Stimulated activated CD8-positive, alpha-beta memory T cell treated with anti-CD3 and anti-CD28 coated beads, Interleukin-2, amount 100 ng/mL, for 48 hours (primary cell): ENCODE measurements at places on chromosomes 4 and X.
A peak's percentile ranks its signal among the peaks of the same experiment; 100 is the strongest.

- no peak for DNase-seq
Observed at GRCh38 chrX:4841216-4841745, 1127.8 kb upstream of the PRKX start.

DNA sequence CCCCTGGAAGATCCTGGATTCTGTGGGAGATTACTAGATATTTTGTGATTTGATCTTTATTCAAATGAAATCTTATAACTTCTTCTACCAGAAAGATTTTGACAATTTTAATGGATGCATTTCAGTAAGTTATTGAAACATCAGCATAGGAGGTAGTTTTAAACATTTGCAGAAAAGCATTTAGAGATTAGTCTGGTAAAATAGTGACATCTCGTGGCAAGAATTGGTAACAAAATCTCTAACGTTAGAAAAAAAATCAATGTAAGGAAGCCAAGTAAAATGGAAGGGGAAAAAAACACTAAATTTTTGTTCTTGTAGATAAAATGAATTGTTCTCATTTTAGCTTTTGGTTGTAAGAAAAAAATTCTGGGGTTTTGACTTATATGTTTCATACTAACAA, 73.3 kb downstream of the TASL start:
- DNase-seq: no peak

GRCh38 chr4:100062921-100063320, 112.8 kb upstream of the H2AZ1 start:
- DNase-seq: no peak

DNA sequence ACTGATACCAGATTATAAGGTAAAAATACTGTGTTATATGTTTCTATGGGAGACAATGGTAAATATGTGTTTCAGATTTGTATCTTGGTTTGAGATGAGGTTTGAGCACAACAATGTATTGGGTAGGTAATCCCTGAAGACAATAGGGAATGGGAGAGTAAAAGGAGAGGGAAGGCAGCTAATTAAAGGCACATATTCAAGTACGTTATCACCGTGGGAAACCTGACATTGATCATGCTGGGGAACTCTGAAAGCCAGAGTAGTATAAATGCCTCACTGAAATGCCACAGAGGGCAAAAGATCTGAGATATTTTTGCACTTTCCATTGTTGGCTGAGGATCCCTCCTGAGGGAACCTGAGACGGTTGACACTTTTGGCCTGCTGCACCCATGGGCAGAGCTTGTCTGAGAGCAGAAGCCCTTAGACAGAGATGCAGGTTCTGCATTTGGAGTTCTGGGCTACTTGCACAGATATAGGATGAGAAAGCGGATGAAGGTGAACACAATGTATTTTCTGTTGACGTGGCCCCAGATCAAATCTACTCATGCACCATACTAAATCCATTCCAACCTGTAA, 506.7 kb downstream of the PCDH18 start:
- DNase-seq: no peak

DNA sequence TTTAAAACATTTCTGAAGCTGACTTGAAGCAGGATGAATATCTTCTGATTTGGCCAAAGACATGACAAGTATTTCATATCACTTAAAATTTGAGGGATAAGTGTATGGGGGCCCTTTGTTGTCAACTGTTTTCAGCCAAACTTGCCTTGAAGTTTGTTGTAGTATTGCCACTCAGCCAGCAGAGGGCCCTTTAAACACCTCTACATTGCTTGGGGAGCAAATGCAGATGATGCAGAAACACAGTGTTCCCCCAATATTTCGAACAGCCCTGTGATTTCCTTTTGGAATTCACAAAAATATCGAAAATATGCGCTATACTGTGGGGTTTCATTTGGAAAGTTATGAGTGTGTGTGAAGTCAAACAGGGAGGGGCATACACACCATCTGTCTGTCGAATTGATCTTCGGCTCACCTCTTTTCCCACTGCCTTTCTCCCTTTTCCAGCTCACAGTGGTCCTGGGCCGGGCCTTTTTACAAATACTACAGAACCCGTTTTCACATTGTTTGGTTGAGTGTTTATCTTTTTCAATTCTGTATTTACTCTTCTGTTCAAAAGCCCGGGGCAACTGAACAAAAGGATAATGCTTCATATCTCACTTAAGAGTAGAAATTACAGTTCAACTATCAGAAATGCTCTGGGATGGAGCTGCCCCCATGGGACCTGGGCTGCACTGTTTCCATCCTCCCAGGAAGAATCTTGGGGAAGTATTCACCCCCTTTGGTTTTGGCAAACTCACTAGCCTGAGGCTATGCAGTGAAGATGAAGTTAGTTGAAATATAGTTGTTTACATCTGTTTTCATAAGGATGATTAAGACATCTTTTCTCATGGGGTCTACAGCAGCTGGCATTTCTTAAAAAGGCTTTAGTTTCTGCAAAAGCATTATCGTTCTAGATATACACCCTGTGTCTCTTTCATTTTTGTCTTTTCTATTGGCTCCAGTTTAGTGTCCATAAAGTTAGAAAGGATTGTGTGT, 137.6 kb downstream of the EGF start:
- DNase-seq: peak; percentile 26

- DNase-seq: no peak
Observed at GRCh38 chrX:102957751-102958150, 20.7 kb downstream of the RAB40AL start.

DNA sequence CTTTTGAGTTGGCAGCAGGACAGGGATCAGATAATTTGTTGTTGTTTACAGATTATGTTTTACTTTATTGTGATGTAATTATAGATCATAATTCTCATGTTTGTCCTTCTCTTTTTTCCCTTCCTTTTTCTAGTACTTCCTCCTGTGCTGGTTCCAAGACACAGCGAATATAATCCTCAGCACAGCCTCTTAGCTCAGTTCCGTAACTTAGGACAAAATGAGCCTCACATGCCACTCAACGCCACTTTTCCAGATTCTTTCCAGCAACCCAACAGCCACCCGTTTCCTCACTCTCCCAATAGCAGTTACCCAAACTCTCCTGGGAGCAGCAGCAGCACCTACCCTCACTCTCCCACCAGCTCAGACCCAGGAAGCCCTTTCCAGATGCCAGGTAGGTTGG, 58.0 kb downstream of the SMAD1 start:
- DNase-seq: no peak

DNA sequence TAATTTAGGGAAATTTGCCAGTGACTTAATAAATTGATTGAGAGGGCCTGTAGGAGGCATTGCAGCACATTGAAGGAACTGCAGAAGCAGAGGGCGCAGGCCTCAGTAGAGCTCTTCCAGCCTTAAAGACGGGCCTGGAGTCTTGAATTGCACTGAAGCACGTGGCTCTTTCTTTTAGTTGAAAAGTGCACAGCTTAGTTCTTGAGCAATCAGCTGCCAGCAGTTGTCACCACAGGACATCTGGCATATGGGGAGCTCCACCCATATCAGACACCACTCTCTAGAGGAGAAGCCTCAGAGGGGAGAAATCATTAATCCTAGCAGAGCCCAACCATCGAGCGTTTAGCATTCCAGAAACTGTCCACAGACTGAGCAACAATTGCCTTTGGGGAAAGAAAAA, 16.0 kb upstream of the FGF16 start:
- DNase-seq: no peak

- no peak for DNase-seq
Observed at GRCh38 chr4:105624530-105624929, 72.1 kb downstream of the ARHGEF38 start.

DNA sequence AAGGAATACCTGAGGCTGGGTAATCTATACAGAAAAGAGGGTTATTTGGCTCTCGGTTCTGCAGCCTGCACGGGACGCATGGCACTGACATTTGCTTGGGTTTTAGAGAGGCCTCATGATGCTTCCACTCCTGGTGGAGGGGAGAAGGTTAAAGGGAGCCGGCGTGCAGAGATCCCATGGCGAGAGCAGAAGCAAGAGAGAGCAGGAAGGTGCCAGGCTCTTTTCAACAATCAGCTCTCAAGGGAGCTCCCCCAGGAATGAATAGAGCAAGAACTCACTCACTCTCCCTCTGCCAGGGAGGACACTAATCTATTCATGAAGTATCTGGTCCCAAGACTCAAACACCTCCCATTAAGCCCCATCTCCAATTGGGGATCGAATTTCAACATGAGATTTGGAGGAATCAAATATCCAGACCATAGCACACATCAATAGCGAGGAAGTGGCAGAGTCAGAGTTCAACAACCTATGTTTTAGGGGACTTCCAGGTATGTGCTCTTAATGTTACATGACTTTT, 109.8 kb downstream of the SORBS2 start:
- no peak for DNase-seq

GRCh38 chr4:24131954-24132673, 242.3 kb upstream of the PPARGC1A start:
- no peak for DNase-seq

GRCh38 chr4:17398035-17398434, 113.9 kb downstream of the QDPR start:
- DNase-seq: no peak

GRCh38 chr4:7959078-7959477, 19.4 kb upstream of the AFAP1 start:
- DNase-seq: no peak

- DNase-seq: no peak
Observed at GRCh38 chrX:4809571-4809970, 1096.1 kb upstream of the PRKX start.

DNA sequence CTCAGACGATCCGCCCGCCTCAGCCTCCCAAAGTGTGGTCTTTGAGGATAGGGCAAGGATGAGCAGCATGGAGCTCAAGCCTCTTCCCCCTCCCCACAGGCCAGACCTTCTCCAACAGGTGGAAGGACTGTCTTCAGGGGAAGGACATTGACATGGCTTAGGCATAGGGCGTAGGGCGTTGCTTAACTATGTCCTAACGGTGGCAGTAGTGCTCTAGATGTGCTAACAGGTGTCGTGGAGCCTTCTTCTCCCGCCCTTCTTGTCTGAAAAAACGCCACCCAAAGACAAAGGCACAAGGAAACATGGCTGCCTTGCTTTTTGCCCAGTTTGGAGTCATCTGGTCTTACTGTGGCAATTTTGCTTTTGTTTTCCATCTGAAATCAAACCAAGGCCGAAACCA, 219.8 kb downstream of the OR13H1 start:
- no peak for DNase-seq
